Activated naive CD4-positive, alpha-beta T cell treated with Interleukin-2 at 50 U/mL for 16 hours (primary cell): ENCODE measurements at places on chromosomes 3 and 15.

GRCh38 chr15:47846128-47846868 lies 129.0 kb downstream of the SEMA6D start:
- DNase-seq = no peak

DNA sequence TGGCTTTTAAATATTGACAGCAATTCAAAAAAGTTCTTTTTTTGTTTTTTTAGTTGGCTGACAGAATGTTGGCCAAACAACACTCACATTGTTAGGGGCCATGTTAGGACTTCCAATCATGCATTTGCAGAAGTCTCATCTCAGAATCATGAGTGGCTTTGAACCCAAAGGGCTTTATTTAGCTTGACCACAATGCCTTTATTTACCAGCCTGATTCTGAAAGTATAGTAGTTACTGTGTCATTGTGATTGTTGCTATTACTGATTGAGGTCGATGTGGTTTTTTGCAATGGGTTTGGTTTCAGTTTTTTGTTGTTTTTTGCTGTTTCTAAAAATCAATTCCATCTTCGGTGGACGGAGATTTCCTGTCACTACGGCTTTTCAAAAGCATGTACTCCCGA lies 7.2 kb downstream of the GLDN start:
- no peak for DNase-seq

DNA sequence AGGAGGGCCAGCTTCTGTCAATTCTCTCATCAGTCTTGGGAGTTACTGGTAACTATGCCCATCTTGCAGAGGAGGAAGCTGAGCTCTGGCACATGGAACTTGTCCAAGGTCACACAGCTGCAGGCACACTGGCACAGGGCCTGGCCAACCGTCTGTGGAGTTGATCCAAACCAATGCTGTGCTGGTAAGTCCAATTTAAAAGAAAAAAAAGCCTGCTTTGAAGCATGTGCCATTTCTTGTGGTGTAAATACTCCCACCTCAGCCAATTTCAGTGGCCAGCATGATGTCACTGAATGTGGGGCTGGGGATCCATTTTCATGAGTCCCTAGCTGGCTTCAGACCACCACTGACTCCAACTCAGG lies 83.4 kb downstream of the CHSY1 start:
- no peak for DNase-seq

DNA sequence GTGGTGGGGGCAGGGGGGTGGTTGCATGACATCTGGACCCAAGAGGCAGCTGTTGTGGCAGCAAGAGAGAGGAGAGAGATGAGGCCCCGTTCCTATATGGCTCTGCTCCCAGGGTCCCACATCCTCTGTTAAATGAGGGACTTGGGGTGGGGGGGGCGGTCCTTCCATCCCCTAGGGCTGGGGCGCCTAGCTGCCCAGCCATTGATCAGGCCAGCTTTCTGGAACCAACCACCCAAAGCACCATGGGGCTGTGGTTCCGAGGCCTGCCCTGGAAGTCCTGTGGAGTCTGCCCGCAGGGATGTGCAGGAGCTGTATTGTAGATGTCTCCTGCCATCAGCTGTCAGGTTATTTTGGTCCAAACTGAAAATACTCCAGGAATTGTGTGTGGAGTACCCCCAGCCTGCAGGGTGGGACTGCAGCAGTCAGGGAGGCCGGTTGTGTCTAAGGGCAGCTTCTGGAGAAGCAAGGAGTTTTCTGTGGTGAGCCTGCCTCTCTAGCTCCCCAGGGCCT lies 5.2 kb downstream of the FURIN start:
- DNase-seq = no peak

- no peak for DNase-seq
Measured at GRCh38 chr15:53525894-53526293, 233.6 kb downstream of the WDR72 start.

DNA sequence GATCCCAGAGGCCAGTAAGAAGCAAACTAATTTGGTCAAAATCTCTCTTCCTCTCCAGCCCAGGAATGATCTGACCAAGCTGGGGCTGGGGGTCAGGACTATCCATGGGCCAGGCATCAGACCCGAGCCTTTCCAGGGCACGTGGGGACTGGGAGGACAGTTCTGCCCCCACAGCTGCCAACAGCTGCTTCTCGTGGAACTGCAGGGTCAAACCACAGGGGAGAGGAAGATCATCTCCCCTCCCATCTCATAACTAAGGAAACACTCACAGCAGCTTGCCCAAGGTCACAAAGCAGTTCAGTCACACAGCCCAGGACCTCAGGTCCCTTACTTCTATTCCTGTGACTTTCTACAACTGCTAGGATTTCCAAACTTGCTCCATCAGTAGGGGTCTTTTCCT lies 47.1 kb downstream of the DAPK2 start:
- no peak for DNase-seq
